Endothelial cell of umbilical vein (primary cell): ENCODE measurements at places on chromosomes 1 and 21. TPM values are rescaled to one million over a fixed set of nuclear protein-coding genes. Genes with fewer than 3 reads are reported as not detected.

MX2 gene
- polyA plus RNA-seq: 0.01 and 0.10 TPM in 2 replicates

SPRR2D gene
- polyA plus RNA-seq: not detected in 2 replicates

OR10J1 gene
- not detected in 2 replicates for polyA plus RNA-seq

LCE1D gene
- not detected in 2 replicates for polyA plus RNA-seq

KCNA3 gene
- not detected in 2 replicates for polyA plus RNA-seq

TLR5 gene
- 0.11 and 0.25 TPM in 2 replicates for polyA plus RNA-seq

CD48 gene
- not detected in 2 replicates for polyA plus RNA-seq

SYNC gene
- polyA plus RNA-seq: 2.5 and 3.5 TPM in 2 replicates

ADGRL4 gene
- polyA plus RNA-seq: 120 and 140 TPM in 2 replicates

ACTRT2 gene
- polyA plus RNA-seq: not detected in 2 replicates
